ENCODE measurements at places on chromosomes 12 and 14.

GRCh38 chr12:23816394-23816851 lies 133.0 kb downstream of the SOX5 start:
- DNase-seq: no peak

DNA sequence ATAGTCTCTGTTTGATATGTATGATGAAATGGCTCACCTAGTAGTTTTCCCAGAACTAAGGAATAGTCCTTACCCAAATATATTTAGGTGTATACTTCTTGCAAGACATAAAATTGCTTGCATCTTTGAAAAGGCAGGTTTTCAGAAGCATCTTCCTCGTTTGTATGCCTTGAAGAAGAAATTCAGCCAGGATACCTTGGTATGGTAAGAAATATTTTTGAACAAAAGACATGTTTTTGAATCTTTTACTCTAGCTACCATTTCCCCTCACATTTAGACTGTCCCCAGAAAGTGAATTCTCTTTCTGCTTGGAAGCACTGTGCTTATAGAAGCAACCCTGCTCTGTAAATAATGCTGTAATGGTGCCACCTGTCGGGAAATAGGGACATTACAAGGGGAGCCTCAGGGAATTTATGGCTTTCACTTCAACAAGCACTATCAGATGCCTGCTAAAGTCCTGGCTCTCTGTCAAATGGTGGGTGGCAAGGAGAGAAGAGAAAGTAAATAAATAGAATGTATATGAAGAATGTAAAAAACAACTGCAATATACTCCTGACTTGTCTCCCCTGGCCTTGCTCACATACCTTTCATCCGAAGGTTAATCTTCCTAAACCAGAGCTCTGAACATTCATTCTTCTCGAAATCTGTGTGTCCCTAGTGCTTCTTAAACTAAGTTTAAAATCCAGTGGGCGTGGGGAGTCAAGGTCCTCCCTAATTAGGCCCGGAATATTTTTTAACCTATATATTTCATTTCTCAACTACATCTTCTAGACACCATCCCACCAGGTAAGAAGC lies 6.1 kb downstream of the CCDC184 start:
- peak; percentile 64 for DNase-seq

- peak; percentile 72 for DNase-seq
Measured at GRCh38 chr12:46983959-46984841, 95.2 kb upstream of the PCED1B start.

DNA sequence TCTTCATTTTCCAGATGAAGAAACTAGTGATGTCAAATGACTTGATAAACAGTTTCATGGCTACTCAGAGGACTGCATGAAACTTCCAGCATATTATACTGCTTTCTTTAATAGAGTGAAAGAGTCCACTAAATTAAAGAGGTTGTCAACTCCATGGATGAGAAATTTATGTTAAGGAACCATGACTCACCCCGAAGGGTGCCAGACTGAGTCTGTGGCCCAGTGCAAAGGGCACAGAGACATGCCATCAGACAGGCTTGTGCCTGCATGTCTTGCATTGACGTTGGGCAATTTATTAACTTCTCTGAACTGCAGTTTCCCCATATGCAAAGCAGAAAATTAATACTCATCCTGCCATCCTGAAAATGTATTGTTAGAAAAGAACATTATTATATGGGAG lies 382.4 kb downstream of the APAF1 start:
- no peak for DNase-seq

- DNase-seq: no peak
Measured at GRCh38 chr12:53234271-53234914, 2.4 kb upstream of the RARG start.

DNA sequence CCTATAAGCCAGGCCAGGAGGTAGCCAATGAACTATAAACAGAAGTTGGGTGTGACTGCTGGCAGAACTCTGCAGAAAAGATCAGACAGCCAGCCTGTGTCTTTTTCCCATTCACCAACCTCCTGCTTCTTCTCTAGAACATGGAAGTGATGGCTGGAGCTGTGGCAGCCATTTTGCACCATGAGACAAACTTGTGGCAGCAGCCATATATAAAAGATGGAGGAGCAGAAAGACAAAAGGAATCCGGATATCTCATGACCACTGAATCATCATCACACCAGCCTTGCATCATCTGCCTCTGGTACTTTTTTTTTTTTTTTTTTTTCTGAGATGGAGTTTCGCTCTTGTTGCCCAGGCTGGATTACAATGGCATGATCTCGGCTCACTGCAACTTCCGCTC lies 8.7 kb downstream of the BEGAIN start:
- no peak for DNase-seq

- peak; percentile 87 for DNase-seq
Measured at GRCh38 chr12:54259194-54260011, 20.5 kb downstream of the CBX5 start.

DNA sequence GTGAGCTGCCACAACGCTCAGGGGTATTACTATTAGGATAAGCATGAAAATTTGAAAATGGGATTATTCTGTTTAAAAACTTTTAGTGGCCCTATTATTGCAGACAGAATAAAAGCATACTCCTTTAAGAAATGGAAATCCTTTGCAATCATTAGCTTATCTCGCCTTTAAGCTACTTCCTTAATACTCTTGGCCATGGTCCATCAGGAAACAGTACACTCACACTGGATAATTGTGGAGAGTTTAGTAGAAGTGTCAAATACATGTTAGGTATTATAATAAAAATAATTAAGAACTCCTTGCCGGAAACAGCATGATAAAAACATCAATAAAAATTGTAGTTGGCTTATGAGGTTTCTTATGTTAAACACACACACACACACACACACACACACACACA lies 100.4 kb upstream of the PPFIA2 start:
- DNase-seq: no peak

DNA sequence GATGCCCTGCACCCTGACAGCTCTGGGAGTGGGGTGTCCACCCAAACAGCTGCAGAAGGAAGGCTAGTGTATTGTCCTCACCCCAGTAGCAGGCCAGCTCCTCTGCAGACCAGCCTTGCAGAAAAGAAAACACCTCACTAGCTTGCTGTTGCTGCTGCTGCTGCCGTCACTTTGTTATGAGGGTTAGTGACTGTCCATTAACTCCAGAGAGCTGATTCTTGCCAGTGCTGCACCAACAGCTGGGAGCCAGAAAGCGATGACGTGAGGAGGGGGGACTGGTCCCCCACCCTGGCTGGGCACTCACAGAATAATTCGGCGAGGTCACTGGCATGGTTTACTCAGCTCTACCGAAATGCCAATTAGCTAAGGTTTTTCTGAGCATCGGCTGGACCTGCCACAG lies 2.8 kb downstream of the SYNDIG1L start:
- DNase-seq: no peak

- DNase-seq: peak; percentile 48
Measured at GRCh38 chr14:34227834-34228649, 234.0 kb downstream of the SPTSSA start.

GRCh38 chr12:8648576-8649205 lies 13.9 kb downstream of the MFAP5 start:
- DNase-seq: no peak

DNA sequence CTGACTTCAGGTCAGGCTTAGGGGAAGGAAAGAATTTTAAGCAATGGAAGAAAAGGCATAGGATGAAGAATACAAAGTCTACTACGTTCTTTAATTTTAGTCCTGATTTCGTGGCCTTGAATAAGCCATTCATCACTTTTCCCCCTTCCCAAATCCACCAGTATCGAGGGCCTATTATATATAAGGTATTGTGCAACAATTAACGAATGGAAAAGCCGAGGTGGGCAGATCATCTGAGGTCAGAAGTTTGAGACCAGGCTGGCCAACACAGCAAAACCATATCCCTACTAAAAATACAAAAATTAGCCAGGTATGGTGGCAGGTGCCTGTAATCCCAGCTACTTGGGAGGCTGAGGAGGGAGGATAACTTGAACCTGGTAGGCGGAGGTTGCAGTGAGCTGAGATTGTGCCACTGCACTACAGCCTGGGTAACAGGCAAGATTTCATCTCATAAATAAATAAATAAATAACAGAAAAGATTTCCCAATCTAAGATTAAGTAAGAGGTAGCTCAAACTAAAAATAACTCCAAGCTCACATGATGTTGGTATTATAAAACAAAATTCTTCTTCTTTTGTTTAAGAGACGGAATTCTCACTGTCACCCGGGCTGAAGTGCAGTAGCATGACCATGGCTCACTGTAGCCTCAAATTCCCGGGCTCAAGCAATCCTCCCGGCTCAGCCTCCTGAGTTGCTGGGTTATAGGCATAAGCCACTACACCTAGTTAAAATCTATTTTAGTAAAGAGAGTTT lies 58.3 kb upstream of the NR2C1 start:
- no peak for DNase-seq

GRCh38 chr12:130984183-130985058 lies 30.7 kb downstream of the ADGRD1 start:
- no peak for DNase-seq

GRCh38 chr12:6182279-6182898 lies 17.8 kb upstream of the CD9 start:
- DNase-seq: peak; percentile 99

DNA sequence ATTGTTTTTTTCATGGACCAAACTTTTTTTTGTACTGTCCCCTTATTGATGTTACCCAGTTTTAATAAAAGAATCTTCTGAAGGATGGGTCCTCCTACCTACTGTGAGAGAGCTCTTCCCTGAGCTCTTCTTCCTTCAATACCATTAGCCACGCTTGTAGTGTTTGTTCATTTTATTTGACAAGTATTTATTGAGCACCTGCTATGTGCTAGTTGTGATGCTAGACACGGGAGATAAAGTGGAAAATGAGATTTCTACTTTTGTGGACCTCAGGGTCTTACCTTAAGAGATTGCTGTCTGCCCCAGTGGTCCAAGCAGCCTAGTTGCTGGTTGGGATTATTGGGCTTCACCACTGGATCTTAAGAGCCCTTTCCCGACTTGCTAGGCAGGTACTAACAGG lies 3.2 kb upstream of the GPD1 start:
- DNase-seq: no peak

- DNase-seq: peak; percentile 72
Measured at GRCh38 chr12:111438481-111438880, 32.8 kb downstream of the SH2B3 start.

DNA sequence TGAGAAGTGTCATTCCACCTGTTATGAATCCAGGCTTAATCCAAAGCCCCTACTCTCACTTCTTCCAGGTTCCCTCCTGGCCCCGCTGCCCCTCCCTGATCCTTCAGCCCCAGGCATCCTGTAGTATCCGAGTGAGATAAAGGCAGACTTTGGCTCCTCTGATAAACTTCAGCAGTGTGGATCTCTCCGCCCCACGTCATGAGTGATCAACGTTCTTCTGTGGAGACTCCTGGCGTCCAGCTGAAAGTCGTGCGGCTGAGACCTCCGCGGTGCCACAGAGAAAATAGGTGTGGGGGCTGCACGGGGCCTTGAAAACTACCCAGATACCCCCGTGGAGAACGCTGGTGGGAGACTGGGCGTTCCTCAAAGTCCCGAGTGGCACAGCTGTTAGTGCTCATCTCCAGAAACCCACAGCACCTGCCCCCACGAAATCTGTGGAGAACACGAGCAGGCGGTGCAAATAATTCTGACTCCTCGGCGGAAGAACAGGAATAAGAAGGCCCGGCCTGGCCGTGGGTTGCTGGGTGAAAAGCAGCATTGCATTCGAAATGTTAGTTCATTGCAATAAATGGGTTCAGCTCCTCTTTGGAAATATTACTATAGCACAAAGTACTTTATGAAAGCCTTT lies 180.0 kb upstream of the RGS6 start:
- DNase-seq: no peak

- no peak for DNase-seq
Measured at GRCh38 chr12:80698256-80698655, 9.2 kb upstream of the MYF6 start.

GRCh38 chr12:34219046-34219770 lies 196.9 kb downstream of the ALG10 start:
- no peak for DNase-seq

DNA sequence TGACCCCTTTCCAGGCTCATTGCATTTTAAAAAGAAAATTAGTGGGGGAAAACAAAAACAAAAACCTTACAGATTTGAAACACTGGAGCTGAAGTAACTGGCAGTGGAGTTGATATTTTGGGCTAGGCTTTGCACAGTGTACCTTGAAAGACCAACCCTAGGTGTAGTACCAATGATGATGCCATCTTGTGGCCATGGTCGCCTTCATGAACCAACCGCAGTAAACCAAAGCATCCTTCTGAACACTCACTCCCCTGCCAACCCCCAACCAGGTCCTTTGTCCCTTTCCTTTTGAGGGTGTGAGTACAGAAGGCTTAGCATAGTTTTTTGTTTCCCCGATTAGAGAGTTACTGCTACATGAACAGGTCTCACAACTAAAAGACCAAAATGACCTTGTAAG lies 5.9 kb downstream of the TOMM20L start:
- peak; percentile 4 for DNase-seq

DNA sequence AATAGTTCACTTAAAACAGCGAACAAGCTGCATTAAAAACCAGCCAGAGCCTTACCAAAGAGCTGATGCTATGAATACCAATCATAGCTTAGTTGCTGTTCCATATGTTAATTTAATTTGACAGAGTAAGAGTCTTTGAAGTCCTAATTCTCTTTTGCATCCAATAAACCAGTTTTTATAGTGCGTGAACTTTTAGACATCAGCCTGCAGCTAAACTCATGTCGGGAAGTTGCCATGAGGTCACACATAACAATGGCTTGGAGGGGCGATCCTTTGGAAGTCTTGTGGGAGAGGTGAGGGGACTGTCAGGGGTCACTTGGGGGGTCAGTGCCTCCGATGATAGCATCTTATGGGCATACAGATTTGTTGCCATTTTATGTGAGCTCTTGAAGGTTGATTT lies 81.7 kb downstream of the HMGA2 start:
- no peak for DNase-seq

DNA sequence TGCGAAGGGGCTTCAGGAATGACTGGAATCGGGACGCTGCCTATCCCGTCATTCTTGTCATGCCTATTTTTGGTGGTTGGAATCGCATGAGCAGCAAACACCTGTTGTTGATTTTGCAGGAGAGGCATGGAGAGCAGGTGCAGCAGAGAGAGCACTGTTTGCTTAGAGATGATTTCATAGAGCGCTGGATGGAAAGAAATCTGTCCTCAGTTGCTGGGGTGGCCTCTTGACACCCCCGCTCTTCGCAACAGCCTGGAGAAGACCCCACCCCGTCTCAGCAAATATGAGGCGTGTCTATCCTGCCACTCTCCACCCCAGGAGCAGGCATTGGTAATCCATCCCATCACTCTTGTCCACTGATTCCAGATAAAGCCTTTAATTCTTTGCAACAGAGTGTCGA lies 19.3 kb upstream of the NCOR2 start:
- no peak for DNase-seq

- DNase-seq: no peak
Measured at GRCh38 chr12:86590296-86590695, 334.1 kb upstream of the MGAT4C start.
